Suppressor macrophage (primary cell): ENCODE measurements at places on chromosomes 5 and 9.

DNA sequence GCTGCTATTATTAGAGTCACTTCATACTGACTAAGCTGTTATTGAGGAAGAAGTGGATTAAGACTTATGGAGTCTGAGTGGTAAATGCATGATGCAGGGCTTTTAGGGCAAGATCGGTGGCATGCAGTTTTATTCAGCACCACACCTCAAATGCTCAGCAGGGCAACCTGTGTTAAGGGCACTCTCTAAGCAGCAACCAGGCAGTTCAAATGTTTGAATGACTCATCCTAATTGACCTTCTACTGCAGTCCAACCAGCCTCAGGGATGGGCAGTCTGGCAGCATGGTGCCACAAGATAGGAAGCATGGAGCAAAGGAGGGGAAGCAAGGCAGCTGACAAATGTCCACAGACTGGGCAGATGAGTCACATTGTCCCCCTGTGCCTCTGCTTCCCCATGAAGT is 80.2 kb upstream of the MIER3 start:
- DNase-seq = peak; percentile 41

GRCh38 chr9:128933731-128934130 is 12.9 kb downstream of the PHYHD1 start:
- DNase-seq = no peak

- DNase-seq = no peak
These were observed 67.8 kb downstream of the NIPSNAP3B start for GRCh38 chr9:104831681-104832080.

DNA sequence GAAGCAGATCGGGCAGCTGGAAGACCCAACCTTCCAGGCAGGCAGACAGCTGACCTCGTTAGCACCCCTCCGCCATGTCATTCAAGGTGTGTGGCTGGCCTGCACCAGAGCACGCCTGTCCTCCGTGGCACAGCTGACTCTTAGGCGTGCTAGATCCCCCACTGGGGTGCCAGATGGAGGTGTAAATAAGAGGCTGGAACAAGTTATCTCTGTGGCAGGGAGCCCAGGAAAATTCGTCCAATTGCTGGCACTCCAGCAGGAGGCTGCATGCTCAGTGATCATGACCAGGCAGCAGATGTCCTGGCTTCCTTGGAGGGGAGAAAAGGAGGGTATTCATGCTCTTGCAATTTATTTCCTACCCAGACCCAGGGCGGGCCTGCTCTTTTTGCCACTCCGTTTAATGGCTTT is 7.8 kb upstream of the ALDOB start:
- DNase-seq = no peak

GRCh38 chr9:137866226-137867141 is 11.1 kb upstream of the CACNA1B start:
- no peak for DNase-seq

DNA sequence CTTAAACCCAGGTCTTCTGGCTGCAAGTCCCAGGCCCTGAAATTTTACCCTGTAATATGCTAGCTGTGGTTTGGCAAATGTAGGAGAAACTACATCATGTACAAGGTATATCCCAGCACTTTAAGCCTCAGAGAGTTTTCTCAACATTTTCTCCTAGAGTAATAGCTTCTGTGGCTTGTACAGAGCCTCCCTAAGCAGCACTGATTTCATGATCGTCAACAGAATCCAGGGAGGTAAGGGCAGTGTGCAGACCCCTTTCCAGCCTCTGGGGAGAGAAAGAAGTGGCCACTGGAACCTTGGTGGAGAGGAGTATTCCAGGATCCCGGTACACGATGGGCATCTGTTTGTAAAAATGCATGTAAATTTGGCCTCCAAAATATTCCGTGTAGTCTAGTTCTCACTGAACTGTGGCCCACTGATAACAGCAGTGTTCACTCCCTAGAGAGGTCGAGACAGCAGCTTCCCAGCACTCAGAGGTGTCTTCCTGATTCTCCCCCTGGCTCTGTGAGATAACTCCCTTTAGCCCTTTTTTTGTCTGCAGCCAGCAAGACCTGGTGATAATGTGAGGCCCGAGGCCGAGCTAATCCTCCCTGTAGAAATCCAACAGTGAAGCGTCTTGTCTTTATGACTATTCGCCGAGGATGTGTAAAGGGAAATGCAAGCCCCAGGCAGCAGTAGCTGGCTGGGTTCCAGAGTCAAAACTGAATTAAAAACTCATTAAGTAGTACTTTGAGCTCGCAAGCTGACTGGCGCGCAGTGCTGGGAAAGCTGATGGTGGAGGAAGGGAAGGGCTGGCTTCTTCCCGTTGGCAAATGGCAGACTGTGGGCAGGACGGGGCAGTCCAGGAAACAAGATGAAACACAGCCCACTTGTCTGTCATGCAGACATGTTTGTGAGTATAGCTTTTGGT is 59.0 kb downstream of the MAP1B start:
- DNase-seq = peak; percentile 5

DNA sequence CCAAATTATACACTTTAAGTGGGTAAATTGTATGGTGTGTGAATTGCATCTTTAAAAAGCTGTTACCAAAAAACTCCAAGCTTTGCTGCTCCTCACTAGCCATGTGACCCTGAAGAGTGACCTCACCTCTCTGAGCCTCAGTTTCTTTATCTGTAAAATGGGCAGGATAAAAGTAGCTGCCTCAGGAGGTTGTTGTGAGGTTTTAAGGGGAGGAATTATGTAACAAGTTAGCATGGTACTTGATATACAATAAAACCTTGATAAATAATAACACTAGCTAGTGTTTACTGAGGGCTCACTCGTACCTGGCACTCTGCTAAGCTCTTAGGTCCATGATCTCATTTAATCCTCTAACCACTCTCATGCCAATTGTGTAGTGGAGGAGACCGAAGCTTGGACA is 19.0 kb upstream of the PHF19 start:
- no peak for DNase-seq

GRCh38 chr5:112684121-112684520 is 53.6 kb upstream of the APC start:
- DNase-seq = no peak

- DNase-seq = no peak
These were observed 289.2 kb upstream of the DMRT1 start for GRCh38 chr9:551986-552929.

GRCh38 chr5:43771611-43772031 is 168.6 kb downstream of the NNT start:
- peak; percentile 2 for DNase-seq

DNA sequence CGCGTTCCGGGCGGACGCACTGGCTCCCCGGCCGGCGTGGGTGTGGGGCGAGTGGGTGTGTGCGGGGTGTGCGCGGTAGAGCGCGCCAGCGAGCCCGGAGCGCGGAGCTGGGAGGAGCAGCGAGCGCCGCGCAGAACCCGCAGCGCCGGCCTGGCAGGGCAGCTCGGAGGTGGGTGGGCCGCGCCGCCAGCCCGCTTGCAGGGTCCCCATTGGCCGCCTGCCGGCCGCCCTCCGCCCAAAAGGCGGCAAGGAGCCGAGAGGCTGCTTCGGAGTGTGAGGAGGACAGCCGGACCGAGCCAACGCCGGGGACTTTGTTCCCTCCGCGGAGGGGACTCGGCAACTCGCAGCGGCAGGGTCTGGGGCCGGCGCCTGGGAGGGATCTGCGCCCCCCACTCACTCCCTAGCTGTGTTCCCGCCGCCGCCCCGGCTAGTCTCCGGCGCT is at the start of gene DAPK1:
DAPK1 (plus strand) TSS at position 264 of the 442 bp plus-strand sequence. CDS start 1,211 bp downstream, outside the sequence.
- DNase-seq = peak; percentile 91

DNA sequence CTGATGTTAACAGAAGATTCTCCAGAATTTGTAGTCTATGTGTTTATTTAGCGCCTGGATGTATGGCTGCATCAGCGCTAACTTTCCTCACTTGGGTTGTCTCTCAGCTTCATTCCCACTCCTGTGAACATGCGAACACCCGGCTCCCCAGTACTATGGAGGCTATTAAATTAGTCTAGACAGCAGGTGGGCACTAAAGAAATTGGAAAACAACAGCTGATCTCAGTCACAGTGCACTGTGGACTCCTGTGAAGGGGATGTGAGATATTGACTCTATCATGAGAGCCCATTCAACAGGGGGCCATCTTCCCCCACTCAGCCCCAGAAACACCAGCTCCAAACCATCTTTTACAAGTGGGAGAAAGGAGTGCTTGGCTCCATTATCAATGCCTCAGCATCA is 471.0 kb downstream of the KDM4C start:
- no peak for DNase-seq

GRCh38 chr5:39461007-39461682 is 36.4 kb upstream of the DAB2 start:
- peak; percentile 76 for DNase-seq

- no peak for DNase-seq
These were observed 258.1 kb downstream of the SYK start for GRCh38 chr9:91059713-91060112.

DNA sequence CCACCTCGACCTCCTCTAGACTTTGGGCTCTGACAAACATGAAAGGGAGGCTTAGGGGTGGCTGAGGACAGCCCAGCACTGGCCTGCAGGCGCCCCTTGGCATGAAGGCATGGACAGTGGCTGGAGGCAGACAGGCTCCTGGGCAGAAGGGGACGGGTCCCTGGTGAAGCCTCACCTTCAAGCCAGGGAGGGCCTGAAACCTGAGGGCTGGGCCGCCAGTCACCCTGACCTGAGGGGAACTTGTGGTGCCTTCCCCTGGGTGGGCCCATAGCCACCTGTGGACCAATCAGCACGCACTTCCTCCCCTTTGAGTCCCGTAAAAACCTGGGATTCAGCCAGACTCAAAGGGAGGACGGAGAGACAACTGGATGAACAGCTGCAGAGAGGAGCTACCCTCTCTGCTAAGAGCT is 90.4 kb upstream of the PUM3 start:
- no peak for DNase-seq

DNA sequence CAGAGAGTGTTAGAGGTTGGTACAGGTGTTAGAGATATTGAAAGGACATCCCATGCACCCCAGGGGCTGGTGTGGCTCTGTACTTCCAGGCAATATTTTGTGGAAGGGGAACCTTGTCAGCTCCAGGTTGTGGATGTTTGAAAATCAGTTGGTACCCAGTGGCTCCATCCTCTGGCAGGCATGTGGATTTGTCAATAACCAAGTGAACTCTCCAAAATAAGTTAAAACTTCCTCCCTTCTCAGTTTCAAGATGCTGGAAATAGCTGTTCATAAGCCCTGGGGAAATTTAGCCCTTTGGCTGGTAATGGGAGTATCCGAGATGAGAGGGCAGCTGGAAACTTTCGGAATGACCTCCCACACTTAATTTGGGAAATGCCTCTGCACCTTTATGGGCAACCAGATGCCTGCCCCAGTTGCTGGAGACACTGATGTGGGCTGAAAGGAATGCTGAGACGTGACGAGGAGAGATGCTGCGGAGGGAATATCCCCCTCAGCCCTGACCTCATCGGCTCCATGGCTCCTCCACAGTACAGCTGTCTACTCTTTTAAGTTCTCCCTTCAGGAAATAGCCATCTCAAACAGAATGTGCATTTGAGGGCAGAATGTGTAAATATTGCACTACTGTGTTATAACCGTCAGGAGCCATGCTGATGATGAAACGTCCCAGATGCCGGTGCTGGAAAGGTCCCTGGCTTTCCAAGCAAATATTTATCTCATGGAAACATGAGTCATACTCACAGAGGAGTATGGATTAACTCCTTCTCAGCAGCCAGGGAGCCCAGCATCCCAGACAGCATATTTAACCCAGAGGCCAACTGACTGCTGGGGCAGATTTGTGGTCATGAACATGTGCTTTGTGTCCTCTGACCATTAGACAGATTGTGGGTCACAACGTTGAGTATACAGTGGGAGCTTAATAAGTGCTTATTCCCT is 29.5 kb downstream of the TGFBI start:
- no peak for DNase-seq

GRCh38 chr9:136228107-136228875 is 17.3 kb downstream of the QSOX2 start:
- peak; percentile 46 for DNase-seq

DNA sequence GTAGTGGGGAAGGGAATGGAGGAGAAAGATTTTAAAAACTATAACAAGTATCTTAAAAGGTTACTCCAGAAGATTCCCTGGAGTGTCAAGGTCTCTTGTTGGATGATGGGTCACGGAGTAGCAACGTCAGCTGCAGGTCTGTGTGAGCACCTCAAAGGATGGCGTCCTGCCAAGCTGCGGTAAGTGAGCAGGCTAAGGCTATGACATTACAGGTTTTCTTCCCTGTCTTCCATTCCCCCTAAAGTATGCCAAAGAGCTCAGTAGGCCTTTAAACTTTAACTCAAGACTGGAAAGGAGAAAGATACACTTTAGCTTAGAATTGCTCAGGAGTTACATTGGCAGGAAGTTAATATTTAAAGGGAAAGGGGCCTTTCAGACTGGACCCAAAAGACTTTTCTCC is 17.5 kb downstream of the SPOCK1 start:
- DNase-seq = no peak

- DNase-seq = no peak
These were observed 144.4 kb upstream of the IFNE start for GRCh38 chr9:21626493-21626892.

DNA sequence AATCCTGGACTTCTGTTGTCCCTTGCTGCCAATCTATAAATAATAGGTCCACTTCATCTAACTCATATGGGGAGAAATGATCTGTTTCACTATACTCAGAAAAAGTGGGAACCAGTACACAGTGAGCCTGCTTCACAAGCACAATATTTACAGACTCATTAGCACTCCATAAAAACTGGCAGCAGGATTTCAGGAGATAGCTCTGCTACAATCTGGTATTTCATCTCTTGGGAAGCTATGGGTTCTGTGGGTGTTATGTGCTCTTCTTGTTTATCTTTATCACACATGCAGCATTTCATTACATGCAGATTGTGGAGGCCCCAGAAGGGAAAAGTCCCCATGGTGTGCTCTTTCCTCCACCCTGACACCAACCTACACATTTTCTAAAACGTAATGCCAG is 33.2 kb downstream of the UGT3A2 start:
- DNase-seq = no peak

DNA sequence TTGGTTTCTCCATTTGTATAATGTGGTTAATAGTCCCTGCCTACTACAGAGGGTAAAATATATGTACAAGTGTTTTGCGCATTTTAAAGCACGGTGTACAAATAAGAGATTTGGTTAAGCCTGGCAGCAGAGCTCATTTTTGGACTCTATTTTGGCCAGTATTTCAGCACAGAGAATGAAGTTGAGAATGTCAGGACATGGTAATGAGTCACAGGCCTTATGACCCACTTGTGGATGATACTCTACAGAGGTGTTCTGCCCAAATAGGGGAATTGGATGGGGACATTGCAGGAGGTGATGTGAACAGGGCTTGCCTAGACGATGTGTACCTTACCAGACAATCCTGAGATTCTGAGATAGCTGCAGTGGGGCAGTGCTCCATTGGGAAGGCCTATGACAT is 50.6 kb downstream of the MELK start:
- no peak for DNase-seq

GRCh38 chr5:180862645-180863044 is 1.6 kb upstream of the ZFP62 start:
- DNase-seq = no peak

DNA sequence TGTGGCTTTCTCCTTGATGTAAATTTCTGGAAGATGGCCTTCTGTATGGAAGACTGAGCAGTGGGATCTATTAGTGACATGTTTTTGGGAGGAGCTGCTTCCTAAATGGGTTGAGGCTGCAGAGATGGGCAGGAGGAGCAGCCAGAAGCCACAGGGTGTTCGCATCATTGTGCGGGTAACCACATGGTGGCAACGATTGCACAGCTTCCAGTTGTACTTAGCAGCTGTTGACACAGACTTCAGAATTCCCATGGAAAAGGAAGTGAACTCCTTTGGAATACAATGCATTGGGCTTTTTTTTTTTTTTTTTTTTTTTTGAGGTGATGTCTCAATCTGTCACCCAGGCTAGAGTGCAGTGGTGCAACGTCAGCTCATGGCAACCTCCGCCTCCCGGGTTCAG is 297.3 kb downstream of the NR3C1 start:
- DNase-seq = peak; percentile 19

GRCh38 chr9:115757461-115757860 is 396.1 kb upstream of the PAPPA start:
- no peak for DNase-seq
